ENCODE measurements at places on chromosomes 11 and 22. TPM values are rescaled to one million over a fixed set of nuclear protein-coding genes. Genes with fewer than 3 reads are reported as not detected.

DNA sequence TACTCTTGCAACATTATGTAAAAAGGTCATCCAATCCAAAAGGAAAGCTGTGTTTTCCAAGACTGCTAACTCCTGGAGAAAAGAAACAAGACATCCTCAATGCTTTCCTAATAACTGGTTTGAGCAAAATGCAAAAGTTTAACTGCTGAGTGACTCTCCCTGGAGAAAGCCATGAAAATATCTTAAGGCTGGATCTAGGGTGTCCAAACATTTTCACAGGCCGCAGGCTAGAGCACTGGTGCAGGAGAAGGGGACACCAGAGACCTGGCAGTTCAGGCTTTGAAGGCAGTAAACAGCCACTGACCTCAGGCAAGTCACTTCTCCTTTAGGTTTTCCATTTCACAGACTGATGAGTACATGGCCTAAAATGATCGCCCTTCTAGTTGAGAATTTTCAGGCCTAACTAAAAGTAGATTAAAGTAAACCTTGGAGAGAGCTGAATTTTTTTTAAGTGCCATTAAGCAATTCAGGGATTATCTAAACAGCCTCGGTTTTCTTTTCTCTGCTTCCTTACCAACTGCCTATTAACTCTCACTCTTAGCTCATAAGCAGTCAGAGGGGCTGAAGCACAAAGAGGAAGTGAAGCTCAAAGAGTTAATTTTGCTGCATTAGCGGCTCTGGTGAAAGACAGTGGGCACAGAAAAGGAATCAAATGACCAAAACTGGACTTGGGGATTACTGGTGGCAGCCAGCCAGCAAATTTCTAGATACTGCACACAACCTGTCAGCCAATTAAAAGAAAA lies 2.3 kb downstream of the CHKA start:
- no peak for DNase-seq
- no peaks in the 10 kb centered on the region for H3K27me3 ChIP-seq
- no peak overlapping the region for H3K27ac ChIP-seq
- H3K4me1 ChIP-seq: peaks cover 26% of the 10 kb centered on the region
- no peaks in the 10 kb centered on the region for H3K36me3 ChIP-seq

- H3K4me1 ChIP-seq: no peaks in the 10 kb centered on the region
- DNase-seq: no peak
- H3K27ac ChIP-seq: no peak overlapping the region
Measured at GRCh38 chr11:134476435-134477021, 64.5 kb upstream of the B3GAT1 start.

RASGRP2 gene
- total RNA-seq: 18.8 TPM

DDX10 gene
- total RNA-seq: 32.7 TPM

DNA sequence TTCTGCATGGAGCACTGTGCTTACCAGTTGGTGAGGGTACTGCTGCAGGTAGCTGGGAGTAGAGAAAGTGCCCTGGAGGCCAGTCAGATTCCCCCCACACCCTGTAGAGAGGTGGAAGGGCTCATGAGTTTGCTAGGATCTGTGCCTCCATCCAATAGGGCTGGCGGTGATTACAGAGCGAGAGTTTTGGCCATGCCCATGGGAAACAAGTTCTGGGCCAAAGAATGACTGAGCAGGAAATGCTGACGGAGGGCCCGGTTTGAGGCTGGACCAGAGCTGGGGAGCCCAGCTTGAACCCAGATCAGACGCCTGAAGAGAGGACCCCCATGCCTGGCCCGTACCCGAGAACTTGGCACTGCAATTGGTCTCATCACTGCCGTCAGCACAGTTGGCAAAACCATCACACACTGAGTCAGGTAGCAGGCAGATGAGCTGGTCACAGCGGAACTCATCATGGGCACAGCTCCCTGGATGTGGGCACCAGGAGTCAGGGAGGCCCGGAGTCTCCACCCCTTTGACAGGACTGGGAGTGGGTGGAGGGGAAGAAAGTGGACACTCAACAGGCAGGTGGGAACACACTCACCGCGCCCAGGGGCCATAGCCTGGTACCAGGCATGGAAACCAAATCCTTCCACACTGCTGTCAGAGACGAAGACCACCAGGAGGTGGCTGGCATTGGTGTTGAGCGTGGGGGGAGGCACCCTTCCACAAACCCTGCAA lies 2.1 kb downstream of the MFRP start:
- H3K4me3 ChIP-seq: no peak overlapping the region
- DNase-seq: no peak
- H3K36me3 ChIP-seq: no peaks in the 10 kb centered on the region
- peaks cover 8% of the 10 kb centered on the region for H3K4me1 ChIP-seq
- H3K27ac ChIP-seq: no peak overlapping the region

- H3K27me3 ChIP-seq: no peaks in the 10 kb centered on the region
- no peak overlapping the region for H3K4me3 ChIP-seq
- DNase-seq: no peak
- peaks cover 33% of the 10 kb centered on the region for H3K36me3 ChIP-seq
Measured at GRCh38 chr11:59611570-59612565, 3.7 kb downstream of the OSBP start.

DNA sequence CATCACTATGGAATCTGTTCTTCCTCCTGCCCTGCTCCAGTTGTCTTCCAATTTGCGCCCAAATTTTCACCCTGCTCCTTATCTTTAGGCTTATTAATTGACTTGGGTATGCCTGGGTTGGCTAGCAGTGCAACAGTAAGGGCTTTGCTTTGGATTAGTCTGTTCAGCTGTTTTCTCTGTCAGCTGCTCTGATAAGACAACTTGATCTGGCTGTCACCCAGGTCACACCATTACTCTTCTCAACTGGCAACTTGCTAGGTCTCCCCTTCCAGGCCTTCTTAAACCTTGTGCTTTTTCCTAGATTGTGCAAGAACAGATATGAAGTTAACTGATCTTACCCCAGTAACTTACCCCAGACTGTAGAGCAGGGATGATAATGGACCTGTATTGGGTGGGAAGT lies 357.8 kb upstream of the LARGE1 start:
- H3K36me3 ChIP-seq: no peaks in the 10 kb centered on the region
- no peak for DNase-seq
- H3K27me3 ChIP-seq: no peaks in the 10 kb centered on the region

TUB gene
- total RNA-seq: 0.10 TPM

DNA sequence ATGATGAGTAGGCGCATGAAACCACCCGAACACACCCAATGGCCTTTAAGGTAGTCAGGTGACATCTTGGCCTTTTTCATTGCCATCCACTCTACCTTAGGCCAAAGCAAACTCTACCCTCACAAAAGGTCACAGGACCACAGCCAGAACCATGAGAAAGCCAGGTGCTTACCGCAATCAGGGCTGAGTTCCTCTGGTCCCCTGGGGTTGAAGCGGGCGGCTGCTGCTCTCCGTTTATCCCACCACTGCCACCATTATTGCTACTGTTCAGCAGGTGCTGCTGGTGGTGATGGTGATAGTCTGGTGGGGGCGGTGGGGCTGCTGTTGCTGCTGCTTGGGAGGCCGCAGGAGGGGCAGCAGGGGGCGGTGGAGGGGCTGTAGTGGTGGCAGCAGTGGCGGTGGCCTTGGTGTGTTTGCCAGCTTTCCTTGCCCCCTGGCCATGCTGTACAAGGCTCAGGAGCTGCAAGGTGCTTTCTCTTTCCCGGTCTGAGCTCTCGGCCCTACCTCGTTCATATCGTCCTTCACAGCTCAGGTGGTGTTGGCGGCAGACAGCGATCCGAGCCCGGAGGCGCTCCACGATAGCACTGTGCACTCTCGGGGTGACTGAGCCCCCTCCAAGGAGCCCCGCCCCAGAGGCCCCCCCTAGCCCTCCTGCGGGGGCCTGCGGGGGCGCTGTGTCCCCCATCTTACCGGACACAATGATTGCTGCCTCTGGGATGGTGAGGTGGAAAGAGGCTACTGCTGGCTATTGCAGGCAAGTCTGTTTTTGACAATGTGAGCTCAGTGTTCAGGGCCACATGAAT lies 1.6 kb downstream of the MAML2 start:
- peaks cover 16% of the 10 kb centered on the region for H3K36me3 ChIP-seq
- peak overlapping the region; percentile 98 for H3K27ac ChIP-seq
- H3K27me3 ChIP-seq: no peaks in the 10 kb centered on the region
- H3K4me3 ChIP-seq: peak overlapping the region; percentile 99
- peak; percentile 79 for DNase-seq
- H3K4me1 ChIP-seq: peaks cover 48% of the 10 kb centered on the region

- peak overlapping the region; percentile 91 for H3K4me3 ChIP-seq
- peak; percentile 72 for DNase-seq
- H3K27ac ChIP-seq: peak overlapping the region; percentile 95
- H3K27me3 ChIP-seq: peaks cover 11% of the 10 kb centered on the region
Measured at GRCh38 chr11:68212421-68213134, 518 bp downstream of the KMT5B start.

GRCh38 chr22:20235389-20235991 lies 32.6 kb downstream of the RTN4R start:
- no peak overlapping the region for H3K27ac ChIP-seq
- DNase-seq: no peak
- H3K36me3 ChIP-seq: no peaks in the 10 kb centered on the region
- H3K27me3 ChIP-seq: no peaks in the 10 kb centered on the region
- no peaks in the 10 kb centered on the region for H3K4me1 ChIP-seq

DNA sequence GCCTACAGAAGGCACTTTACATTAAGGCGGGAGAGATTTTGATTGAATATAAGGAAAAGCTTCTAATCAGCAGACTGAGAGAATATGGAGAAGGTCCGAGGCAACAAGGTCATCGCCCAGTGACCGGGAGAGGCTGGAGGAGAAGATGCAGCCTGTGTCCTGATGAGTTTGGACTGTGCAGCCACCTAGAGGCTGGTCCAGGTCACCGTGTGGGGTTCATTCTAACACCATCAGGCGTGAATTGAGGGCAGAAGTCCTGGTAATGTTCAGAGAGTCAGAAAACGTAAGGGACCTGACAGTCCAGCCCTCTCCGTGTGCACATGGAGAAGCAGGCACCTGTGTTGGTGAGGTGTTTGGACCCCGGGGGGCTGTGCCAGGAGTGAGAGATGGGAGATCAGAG lies 102.7 kb downstream of the FEZ1 start:
- no peak overlapping the region for H3K27ac ChIP-seq
- H3K36me3 ChIP-seq: no peaks in the 10 kb centered on the region
- no peak for DNase-seq
- peaks cover 39% of the 10 kb centered on the region for H3K27me3 ChIP-seq
- H3K4me1 ChIP-seq: no peaks in the 10 kb centered on the region

- H3K27me3 ChIP-seq: no peaks in the 10 kb centered on the region
- DNase-seq: no peak
- H3K36me3 ChIP-seq: no peaks in the 10 kb centered on the region
- no peak overlapping the region for H3K4me3 ChIP-seq
Measured at GRCh38 chr11:3934658-3935057, 79.2 kb downstream of the STIM1 start.

OR2AT4 gene
- total RNA-seq: not detected

TRIM51G gene
- not detected for total RNA-seq

GRCh38 chr11:79237091-79237490 lies 203.7 kb downstream of the TENM4 start:
- no peaks in the 10 kb centered on the region for H3K36me3 ChIP-seq
- no peak overlapping the region for H3K27ac ChIP-seq
- no peaks in the 10 kb centered on the region for H3K4me1 ChIP-seq
- no peak for DNase-seq
- no peak overlapping the region for H3K4me3 ChIP-seq

- H3K4me3 ChIP-seq: no peak overlapping the region
- DNase-seq: no peak
- peaks cover 3% of the 10 kb centered on the region for H3K36me3 ChIP-seq
- H3K27ac ChIP-seq: no peak overlapping the region
Measured at GRCh38 chr11:27719546-27719925, 19.3 kb upstream of the BDNF start.

DNA sequence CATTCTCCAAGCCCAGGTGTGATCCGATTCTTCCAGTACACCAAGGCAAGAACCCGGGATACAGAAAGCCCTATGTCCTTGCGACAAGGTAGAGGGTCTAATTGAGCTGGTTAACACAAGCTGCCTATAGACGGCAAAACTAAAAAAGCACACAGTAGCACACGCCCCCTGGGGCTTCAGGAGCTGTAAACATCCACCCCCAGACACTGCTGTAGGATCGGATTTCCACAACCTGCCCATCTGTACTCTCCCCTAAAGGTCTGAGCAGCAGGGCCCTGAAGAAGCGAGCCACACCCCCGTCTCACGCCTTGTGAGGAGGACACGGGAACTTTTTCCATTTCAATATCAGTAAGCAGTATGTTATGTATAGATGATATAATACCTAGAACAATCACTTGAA lies 624.7 kb downstream of the BUD13 start:
- H3K36me3 ChIP-seq: no peaks in the 10 kb centered on the region
- H3K4me3 ChIP-seq: no peak overlapping the region
- H3K4me1 ChIP-seq: no peaks in the 10 kb centered on the region
- no peak overlapping the region for H3K27ac ChIP-seq

DNA sequence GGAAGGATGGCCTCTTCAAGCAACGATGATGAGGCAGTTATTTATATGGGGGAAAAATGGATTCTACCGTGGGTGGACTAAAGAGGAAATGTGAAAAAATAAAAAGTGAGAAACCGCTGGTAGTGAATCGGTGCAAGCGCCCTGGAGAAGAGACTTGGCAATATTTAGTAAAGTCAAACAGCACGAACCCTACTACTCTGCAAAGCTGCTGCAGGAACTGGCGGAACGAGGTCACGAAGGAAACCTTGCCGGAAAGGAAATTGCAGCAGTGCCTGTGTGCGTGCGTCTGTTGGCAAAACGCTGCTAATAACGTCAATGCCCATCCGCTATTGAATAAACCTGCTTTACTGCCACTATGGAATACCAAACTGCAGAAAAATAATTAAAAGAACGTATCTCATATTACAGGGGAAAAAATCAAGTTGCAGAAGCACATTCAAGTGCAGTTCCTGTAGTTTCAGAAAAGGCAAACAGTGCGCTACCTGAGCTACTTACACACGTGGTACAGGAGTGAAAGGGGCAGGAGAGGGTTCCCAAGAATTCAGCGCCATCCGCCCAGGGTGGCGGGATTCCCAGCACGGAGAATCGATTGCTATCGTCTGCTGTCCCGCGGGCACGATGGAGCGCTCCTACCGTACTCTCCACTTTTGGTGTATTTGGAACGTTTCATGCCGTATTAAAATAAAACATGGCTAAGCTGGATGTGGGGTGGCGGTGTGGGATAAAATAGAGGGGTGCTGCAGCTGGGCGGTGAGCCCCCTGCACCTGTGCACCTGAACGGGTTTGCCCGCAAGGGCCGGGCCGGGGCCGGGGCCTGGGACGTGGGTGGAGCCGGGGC lies 585 bp upstream of the NADSYN1 start:
- H3K4me3 ChIP-seq: peak overlapping the region; percentile 85
- H3K36me3 ChIP-seq: peaks cover 12% of the 10 kb centered on the region
- H3K27me3 ChIP-seq: no peaks in the 10 kb centered on the region
- H3K27ac ChIP-seq: peak overlapping the region; percentile 87

DNA sequence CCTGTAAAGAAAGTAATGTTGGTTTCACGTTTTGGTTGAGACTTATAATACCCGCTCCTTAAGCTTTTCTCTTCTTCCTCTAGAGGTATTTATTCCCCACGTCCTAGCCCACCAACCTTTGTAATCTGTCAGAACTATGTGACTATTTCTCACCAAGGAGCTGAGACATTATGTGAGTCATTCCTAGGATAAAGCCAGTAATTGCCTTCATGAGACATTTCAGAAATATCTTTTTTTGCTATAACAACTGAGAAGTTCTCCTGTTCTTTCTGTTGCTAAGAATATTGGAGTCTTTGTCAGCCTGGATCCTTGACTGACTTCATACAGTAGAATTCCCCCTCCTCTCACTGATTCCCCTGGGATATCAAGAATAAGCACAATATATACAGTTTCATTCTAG lies 1497.0 kb upstream of the TENM4 start:
- H3K36me3 ChIP-seq: no peaks in the 10 kb centered on the region
- no peaks in the 10 kb centered on the region for H3K27me3 ChIP-seq
- H3K27ac ChIP-seq: no peak overlapping the region
- H3K4me1 ChIP-seq: no peaks in the 10 kb centered on the region

- peaks cover 34% of the 10 kb centered on the region for H3K27me3 ChIP-seq
- peaks cover 11% of the 10 kb centered on the region for H3K4me1 ChIP-seq
- peak overlapping the region; percentile 83 for H3K4me3 ChIP-seq
- H3K36me3 ChIP-seq: peaks cover 2% of the 10 kb centered on the region
Measured at GRCh38 chr11:368414-369335, 624 bp upstream of the B4GALNT4 start.

Data from activated T-cell treated with anti-CD3 and anti-CD28 coated beads, Interleukin-2, amount 50 U/mL, for 72 hours (primary cell).